ENCODE measurements at places on chromosomes 1 and 21.

DNA sequence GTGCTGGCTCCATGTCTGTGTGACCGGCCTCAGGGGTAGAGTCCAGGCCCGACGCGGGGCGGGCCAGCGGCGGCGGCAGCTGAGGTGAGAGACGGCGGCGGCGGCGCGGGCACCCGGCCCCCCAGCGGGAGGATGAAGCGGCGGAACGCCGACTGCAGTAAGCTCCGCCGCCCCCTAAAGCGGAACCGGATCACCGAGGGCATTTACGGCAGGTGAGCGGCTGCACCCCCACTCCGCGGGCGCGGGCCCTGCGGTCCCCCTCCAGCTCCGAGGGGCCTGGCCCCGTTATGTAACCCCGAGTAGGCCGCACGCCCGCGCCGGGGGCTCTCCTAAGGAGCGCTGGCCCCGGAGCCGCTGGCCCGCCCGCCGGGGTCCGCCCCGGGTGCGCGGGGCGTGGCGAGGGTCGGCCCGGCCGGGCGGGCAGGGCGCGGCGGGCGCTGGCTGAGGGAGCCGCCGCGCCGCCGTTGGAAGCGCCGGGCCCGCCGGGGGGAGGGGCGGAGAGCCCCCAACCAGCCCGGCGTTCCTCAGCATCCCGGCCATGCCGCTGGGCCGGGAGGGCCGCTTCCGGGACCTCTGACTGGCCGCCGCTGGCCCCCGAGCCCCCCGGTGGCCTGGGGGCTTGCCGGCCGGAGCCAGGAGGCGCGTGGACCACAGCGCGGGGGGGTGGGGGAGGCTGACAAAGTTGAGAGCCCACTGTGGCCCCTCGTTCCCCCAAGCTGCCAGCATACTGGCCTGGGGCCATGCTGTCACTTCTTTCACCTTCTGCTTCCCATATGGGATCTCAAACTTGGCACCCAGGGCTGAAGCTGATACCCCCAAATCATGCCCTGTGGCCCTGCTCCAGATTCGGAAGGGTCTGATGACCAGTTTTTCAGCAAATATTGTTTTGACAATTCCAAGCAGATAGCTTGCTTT lies 527 bp downstream of the MACO1 start:
- DNase-seq: no peak

DNA sequence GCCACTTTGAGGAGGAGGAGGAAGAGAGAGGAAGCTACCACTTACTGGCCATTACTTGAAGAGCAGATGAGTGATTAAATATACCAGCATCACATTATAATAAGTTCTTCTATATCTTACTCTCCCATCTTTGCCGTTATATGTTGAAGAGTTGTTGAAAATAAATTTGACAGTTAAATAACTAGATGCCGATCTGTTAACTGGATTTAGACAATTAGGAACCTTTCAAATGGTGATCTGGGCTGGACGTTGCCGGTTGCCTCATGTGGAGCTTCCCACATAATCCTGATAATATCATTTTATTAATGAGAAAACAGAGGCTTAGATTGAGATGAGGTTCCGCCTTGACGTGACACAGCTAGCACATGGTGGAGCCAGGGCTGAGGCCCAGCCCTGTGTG lies 147.0 kb downstream of the SDCCAG8 start:
- no peak for DNase-seq

DNA sequence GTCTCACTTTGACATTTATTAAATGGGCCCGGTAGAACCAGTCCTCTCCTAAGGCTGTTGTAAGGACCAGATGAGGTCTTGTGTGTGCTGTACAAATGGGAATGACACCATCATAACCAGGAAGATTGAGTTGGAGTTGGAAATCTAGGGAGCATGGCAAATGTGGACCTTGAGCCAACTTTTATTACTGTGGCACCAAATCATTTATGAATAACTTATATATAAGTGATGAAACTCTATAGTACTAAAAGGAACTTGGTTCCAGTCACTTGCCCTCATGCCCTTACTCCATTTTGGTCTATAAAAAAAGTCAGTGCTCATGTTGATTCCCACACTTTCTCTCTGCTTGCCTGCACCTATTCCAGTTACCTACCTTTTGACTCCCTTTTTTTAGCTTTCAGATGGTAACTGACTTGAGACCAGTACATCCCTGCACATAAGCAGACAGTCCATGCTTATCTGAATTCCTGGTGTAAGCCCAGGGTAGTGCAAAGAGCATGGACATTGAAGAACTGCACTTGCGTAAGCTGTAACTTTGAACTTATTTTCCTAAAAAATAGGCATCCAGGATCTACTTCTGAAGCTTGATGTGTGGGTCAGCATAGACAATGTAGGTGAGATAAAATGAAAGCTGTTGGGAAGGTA lies 210.6 kb downstream of the PBX1 start:
- no peak for DNase-seq

DNA sequence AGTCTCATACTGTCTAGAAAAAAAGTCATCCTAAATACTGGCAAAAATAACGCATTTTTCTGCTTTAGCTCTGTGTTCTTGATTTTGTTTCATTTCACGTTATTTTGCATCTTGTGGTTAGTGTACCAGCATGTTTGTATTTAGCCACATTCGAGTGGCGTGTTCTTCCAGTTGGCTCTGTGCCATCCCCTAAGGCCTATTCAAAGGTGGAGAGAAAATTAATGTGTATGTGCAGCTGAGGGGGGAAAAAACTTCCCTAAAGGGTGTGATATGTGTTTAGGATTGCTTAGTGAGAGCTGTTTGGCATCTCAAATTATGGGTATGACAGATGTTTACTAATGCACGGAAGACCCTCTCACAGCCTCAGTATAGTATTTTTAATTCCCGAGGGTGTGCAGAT lies 12.1 kb downstream of the DNAJC16 start:
- DNase-seq: no peak

GRCh38 chr1:33876970-33877650 lies 13.2 kb downstream of the HMGB4 start:
- DNase-seq: no peak

Measured in GM13977 (cell line).